ENCODE measurements at places on chromosomes 7 and 10. TPM values are rescaled to one million over a fixed set of nuclear protein-coding genes. Genes with fewer than 3 reads are reported as not detected.

MPP7 gene
- total RNA-seq, result 4.4 TPM

R3HCC1L gene
- total RNA-seq, result 8.5 TPM

H2BK1 gene
- total RNA-seq, result not detected

CDHR3 gene
- 8.0 TPM for total RNA-seq

AKR1C8 gene
- not detected for total RNA-seq

IKZF1 gene
- 20.0 TPM for total RNA-seq

EMX2 gene
- total RNA-seq, result 0.25 TPM

IQCE gene
- 11.8 TPM for total RNA-seq

FFAR4 gene
- 2.5 TPM for total RNA-seq

GJD4 gene
- total RNA-seq, result not detected

ACHE gene
- total RNA-seq, result 0.63 TPM

ITGA8 gene
- total RNA-seq, result 2.2 TPM

PRTFDC1 gene
- 5.4 TPM for total RNA-seq

ZNF862 gene
- 9.1 TPM for total RNA-seq

ACTA2 gene
- total RNA-seq, result 168 TPM

ARL5B gene
- total RNA-seq, result 10.7 TPM

CYP17A1 gene
- not detected for total RNA-seq

LRRN3 gene
- total RNA-seq, result 5.3 TPM

VSTM4 gene
- 11.8 TPM for total RNA-seq

GNB2 gene
- 199 TPM for total RNA-seq

SUN3 gene
- not detected for total RNA-seq

CRPPA gene
- 2.5 TPM for total RNA-seq

PNLIPRP1 gene
- total RNA-seq, result not detected

HOXA2 gene
- 3.5 TPM for total RNA-seq

THNSL1 gene
- 1.6 TPM for total RNA-seq

TLX1 gene
- total RNA-seq, result not detected

CUBN gene
- 4.5 TPM for total RNA-seq

RBM48 gene
- total RNA-seq, result 12.4 TPM

HOXA11 gene
- not detected for total RNA-seq

FKBP6 gene
- total RNA-seq, result not detected

MKX gene
- 1.1 TPM for total RNA-seq

CTAGE15 gene
- total RNA-seq, result 0.79 TPM

GBX1 gene
- not detected for total RNA-seq

PDE6C gene
- not detected for total RNA-seq

Data from omental fat pad (tissue), 4 donors.